ENCODE measurements at places on chromosomes 16 and 17.
A peak's percentile ranks its signal among the peaks of the same experiment; 100 is the strongest.

GRCh38 chr17:3796110-3796821 lies 4.7 kb downstream of the ITGAE start:
- DNase-seq, result no peak

- no peak for DNase-seq
These were observed 184.4 kb downstream of the SNX29 start for GRCh38 chr16:12160815-12161550.

DNA sequence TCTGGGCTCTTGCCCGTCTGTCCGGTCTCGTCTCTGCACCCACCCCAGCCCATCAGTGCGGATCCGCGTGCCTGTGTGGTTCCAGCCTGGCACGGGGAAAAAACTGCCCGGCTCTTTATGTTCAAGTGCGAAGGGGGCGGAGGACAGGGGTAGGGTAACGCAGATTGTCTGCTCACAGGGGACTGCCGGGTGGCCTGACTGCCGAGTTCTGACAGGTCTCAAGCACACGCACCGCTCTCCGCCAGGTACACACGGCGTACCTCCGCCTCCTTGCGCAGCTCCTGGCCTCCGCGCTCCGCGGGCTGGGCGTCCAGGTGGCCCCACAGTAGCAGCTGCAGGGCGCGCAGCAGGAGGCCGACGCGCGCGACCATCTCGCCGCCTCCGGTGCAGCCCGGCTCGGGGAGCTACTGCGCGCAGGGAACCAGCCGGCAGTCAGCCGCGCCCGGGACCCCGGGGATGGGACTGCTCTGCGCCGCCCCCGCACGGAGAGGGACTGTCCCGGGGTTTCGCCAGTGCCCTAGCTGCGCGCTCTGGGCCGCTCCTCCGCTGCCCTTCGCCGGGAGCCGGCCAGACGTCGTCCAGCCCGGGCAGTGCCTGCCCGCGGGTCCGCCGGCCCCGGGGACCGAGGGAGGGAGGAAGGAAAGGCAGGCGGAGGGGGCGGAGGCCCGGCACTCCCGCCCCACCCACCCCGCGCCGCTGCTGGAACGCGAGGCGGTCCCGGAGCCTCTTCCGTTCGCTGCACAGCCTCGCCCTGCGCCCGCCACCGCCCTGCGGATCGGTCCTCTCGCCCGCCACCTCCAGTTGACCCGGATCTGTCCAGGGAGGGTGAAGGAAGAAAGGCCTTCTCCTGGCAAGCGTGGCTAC lies at the start of gene MMP28:
Gene MMP28, minus strand, starts transcription at position 635 of the 864 bp plus-strand sequence. Its CDS starts 264 bp downstream, at position 371.
- DNase-seq, result no peak

GRCh38 chr16:72475688-72476087 lies 303.7 kb upstream of the PMFBP1 start:
- no peak for DNase-seq

DNA sequence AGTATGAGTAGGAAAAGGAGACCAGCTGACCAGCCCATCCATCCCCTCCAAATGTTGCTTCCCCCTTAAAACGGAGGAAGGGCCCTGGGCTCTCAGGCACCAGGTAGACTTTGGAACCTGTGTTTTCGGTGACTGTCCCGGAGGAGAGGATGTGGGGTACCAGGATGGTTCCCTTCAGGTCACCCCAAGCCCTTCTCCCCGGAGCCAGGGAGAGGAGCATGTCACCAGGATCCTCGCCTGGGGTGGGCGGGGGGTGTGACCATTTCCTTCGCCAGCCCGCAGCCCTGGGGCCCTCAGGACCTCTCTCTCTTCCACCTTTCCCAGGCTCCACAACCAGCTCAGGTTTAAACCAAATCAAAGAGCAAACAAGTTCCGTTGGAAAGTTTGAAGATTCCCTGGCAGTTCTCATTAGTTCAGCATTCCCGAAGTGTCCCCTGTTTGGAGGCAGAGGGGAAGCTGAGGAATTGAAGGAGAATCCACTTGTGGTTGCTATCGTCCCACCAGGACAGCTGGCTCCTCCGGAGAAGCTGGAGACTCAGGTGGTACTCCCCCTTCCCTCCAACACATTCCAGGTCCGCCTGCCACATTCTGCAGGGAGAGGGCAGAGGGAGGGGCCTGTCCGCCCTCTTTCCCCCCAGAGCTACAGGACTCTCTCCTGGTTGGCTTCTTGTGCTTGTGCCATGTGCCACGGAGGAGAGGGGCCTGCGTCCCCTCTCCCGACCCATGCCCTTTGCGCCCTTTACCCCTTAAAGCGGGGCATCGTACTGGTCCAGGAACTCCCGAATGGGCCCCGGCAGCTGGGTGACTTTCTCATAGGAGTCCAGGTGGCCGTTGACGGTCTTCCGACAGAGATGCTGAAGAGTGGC lies 2.0 kb downstream of the SOCS3 start:
- DNase-seq, result no peak

- no peak for DNase-seq
These were observed 201.1 kb downstream of the SOX9 start for GRCh38 chr17:72321896-72322295.

- DNase-seq, result no peak
These were observed 3.3 kb downstream of the CDK5R1 start for GRCh38 chr17:32490101-32490482.

DNA sequence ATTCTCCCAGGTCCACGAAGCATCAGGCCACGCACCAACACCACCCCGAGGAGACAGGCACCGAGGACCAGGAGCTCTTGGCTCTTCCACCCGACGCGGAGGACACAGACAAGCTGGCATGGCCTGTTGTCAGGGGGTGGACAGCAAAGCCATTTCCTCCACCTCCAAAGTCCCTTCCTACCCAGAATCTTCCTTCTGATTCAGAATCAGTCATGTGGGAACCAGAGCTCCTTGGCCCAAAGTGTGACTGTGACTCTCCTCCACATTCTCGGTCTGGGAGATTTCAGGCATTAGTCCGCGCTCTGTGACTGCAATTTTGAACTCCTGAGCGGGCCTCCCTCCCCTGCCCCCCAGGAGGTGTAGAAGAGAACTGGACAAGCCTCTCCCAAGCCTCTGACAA lies 9.2 kb downstream of the DNAH17 start:
- DNase-seq, result no peak

DNA sequence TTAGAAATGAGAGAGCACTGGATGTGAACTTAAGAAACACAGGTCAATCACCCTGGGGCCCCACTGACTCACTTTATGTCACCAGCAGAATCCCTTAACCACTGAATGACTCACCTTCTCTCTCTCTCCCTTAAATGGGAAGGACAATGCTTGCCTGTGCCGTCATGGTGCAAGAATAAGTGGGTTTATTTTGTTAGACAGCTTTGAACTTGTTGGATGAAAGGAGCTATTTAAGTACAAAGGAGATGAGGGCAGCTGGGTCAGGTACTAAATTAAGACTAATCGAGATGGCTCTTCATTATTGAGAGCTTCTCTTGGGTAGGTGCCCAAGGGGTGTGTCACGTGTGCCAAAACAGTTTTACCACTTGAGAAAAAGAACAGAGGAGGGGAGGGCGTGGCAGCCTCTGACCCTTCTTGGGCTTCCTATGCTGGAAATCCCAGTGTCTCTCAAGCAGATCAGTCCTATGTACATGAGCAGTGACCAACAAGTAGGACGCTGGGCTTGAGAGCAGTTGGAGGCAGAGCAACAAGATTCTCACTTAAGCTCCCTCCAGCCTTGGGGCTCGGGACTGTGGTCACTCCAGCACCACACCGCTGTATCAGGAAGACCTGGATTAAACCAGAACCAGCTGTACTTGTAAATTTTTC lies 6.7 kb upstream of the KRT31 start:
- DNase-seq, result peak; percentile 68

DNA sequence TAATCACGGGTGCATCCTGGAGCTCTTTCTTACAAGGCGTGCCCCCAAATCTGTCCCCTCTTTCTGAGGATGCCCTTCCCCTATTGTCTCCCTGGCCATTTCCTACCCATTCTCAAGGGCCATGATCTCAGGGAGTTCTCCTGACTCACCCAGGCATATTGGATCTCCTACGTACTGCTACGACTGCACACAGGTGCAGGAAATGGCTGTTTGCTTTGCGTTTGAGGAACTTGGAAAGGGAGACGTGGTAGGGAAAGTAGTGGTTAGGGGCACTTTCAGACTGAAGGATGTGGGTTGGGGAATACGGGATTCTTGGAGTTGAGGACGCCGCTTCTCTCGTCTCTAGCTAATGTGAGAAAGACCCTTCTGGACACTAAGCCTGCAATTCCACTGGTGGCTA lies 18.7 kb upstream of the MEOX1 start:
- DNase-seq, result no peak

GRCh38 chr17:34146440-34147043 lies 108.5 kb upstream of the CCL2 start:
- no peak for DNase-seq

DNA sequence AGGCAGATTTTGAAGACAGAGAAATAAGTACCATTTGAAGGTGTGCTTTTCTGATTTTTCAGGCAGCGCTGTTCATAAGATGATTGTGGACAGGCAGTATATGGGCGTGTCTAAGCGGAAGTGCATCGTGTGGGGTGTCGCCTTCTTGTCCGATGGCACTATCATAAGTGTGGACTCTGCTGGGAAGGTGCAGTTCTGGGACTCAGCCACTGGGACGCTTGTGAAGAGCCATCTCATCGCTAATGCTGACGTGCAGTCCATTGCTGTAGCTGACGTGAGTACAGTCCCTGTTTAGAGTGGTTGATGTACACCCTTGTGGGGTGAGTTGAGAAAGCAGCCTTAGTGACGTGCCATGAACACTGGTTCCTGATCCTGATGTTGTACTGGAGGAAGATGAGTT lies 10.7 kb downstream of the UTP4 start:
- DNase-seq, result no peak

GRCh38 chr16:79348521-79349306 lies 251.8 kb downstream of the MAF start:
- no peak for DNase-seq

- DNase-seq, result no peak
These were observed 9.3 kb downstream of the CEP295NL start for GRCh38 chr17:78893684-78894083.

DNA sequence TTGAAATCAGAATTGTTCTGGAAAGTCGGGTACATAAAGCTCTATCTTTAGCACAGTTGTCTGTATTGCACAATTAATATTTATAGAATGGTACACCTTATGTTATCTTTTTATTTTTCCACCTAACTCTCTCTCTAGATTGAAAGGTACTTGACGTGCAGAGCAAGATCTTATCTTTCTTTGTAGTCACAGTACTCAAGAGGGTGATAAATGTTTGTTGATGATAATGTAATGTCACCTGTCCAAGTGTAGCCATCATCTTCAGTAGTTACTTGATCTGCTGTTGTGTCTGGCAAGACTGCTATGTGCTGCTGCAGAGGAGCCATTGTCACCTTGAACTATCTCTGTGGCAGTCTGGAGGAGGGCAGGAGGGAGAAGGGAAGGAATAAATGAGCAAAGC lies 5.3 kb downstream of the HMOX2 start:
- DNase-seq, result no peak

GRCh38 chr16:984736-985636 lies 3.4 kb downstream of the SOX8 start:
- DNase-seq, result no peak

Data from HS-27A (cell line).